ENCODE measurements at places on chromosomes 6 and 20.

DNA sequence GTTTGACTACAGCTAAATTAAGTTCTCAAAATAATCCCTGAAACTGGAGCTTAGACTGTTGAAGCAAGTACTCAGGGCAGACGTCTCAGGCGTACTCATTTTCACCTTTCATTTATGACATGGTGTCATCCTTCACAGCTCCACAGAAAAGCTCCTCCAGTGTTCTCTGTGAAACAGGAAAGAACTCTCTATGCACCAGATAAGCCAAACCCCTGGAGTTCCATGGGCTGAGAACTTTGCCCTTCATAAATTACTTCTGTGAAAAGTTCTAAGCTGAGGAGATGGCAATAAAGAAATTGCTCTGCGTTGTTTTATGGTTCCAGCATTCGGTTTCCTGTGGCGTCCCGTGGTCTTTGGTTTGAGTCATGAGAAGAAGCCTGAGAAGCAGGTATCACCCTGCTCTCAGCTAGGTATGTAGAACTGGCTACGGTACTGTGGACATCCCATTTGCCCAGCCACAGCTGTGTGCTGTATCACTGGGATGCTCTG is 20.2 kb upstream of the RREB1 start:
- DNase-seq = no peak

GRCh38 chr6:40210628-40211056 is 276.4 kb upstream of the MOCS1 start:
- no peak for DNase-seq

- DNase-seq = no peak
These were observed 119.7 kb downstream of the ADGRG6 start for GRCh38 chr6:142421285-142422117.

- no peak for DNase-seq
These were observed 1.7 kb downstream of the FAM184A start for GRCh38 chr6:119076576-119077390.

GRCh38 chr6:159012201-159012600 is 12.2 kb upstream of the RSPH3 start:
- DNase-seq = no peak

- no peak for DNase-seq
These were observed 148.2 kb downstream of the TRMT11 start for GRCh38 chr6:126134491-126134890.

GRCh38 chr6:111566873-111567517 is 38.7 kb downstream of the TRAF3IP2 start:
- DNase-seq = peak; percentile 58

- no peak for DNase-seq
These were observed 17.0 kb downstream of the NCR2 start for GRCh38 chr6:41352396-41352795.

- DNase-seq = peak; percentile 89
These were observed 567 bp upstream of the SLC18B1 start for GRCh38 chr6:132798869-132799538.

DNA sequence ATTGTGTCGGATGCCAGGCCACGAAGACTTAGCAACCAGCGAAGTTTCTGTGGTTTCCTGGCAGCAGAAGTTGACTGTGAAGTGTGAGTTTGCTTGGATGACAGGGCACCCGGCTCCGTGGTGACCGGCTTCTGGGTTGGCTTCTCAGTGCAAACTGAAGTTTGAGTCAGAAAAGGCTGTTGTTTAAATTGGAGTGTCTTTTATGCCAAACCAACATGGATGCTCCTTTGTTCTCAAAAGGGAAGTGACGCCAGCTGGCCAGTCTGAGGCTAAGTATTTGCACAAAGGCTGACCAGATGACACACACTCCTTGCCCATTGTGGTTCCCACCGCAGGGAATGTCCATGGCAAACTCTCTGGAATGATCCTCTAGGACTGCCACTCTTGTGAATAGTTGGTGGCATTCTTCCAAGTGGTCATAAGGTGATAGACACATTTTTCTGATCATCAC is 164.8 kb upstream of the QKI start:
- peak; percentile 67 for DNase-seq

GRCh38 chr6:79403563-79403962 is 133.7 kb downstream of the LCA5 start:
- no peak for DNase-seq

- peak; percentile 15 for DNase-seq
These were observed 3.3 kb downstream of the RNF144B start for GRCh38 chr6:18390476-18390875.

DNA sequence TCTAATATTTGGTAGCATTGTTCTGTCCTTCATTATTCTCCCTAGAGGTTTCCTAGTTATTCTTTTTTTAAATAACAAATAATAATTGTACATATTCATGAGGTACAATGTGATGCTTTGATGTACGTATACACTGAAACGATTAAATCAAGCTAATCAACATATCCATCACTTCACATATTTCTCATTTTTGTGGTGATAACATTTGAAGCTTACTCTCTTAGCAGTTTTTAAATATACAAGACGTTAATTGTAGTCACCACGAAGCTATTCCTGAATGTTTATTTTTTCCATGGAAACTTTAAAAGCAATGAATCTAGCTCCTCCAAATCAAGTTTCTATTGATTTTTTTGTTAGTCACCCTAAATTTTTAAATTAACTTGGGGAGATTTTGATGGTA is 116.5 kb upstream of the PRND start:
- DNase-seq = no peak

DNA sequence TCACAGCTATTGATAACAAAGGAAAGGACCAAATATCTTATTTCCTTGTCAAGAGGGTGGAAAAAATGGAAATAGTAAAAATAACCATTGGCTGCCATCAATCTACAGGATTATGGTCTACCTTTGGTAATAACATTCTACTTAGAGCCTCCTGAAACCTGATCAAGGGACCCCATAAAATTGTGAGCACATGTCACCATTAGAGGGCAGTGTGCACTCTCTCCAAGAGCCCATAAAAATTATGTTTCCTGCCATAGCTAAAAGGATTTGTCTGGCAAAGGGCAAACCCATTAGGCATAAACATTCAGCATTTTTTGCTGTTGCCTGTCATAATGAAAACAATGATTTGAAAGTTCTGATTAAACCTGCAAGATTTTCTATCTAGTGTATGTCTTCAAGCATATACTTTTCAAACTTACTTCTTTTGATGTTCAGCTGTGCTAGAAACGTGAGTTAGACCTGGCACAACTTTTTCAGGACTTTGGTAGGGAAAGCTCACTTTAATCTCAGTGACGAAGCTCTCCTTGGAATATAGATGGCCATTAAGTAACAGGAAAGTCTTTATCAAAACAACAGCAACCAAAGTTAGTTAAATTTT is 120.7 kb upstream of the ZFP64 start:
- peak; percentile 68 for DNase-seq

DNA sequence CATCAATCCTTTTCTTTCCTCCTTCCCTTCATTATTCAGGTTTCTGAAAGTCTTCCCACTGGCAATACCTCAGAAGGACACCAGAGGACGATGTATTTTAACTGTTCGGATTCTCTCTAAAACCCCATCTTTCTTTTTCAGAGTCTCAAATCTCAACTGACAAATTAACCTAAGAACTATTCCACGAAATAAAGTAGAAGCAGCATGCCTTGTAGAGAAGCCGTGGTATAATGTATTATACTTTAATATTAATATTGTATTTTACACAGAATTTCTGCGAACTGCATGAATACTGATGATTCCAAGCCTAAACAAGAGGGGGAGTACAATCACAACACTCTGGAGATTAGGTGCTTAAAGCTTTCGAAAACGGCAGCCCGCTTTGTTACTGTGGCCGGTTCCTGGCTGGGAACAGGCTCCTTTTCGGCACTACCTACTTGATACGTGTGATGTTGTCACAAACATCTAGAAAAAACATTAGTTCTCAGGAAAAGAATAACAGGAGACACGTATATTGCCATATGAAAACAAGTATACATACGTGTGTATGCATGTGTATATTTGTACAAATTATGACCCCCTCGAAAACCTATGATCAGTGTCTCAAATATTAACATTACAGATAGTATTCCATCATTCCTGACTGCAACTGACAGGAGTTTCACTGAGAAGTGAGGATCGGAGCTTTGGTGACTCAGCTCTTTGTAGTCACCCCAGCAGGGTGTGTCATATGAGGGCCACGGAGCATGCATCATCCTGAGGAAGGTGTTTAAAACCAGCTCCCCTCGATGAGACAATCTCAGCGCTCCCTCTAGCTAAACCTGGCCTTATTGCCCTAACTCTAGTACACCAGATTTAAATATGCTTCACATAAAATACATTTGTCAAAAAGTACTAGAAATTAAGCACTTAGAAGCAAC is 319.7 kb upstream of the TCF21 start:
- peak; percentile 48 for DNase-seq

DNA sequence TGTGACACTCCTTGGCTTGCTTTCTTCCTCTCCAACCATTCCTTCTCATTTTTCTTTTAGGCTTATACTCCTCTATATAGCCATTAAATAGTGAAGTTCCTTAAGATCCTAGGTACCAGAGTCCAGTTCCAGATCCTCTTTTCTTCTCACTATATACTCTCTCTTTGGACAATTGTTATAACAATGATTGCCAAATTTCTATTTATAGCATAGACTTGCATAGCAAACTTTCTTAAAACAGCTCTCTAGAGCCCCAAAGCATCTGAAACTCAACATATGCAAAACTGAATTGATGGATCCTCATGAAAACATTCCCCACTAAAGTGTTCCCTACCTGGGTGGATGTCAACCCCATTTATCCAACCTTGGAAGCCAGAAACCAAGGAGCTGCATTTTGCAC is 13.4 kb downstream of the PHIP start:
- DNase-seq = no peak

GRCh38 chr20:1830240-1830639 is 65.0 kb upstream of the SIRPA start:
- no peak for DNase-seq

DNA sequence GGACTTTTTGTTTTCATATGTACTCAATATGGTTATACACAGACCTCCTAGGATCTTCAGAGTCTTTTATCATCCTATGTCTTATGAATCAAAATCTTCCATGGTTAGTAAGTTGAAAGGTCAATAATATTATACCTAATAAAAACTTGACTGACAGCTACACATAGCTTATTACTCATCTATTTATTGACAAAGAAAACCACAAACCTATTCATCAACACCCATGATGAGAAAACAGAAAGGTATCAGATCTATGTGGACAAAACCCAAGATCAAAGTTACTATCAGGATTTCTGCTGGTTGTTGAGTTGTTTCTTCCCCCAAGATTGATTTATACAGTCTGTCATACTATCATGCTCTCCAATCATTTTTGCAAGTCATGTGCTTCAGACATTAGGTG is 460.1 kb upstream of the MANEA start:
- DNase-seq = no peak

DNA sequence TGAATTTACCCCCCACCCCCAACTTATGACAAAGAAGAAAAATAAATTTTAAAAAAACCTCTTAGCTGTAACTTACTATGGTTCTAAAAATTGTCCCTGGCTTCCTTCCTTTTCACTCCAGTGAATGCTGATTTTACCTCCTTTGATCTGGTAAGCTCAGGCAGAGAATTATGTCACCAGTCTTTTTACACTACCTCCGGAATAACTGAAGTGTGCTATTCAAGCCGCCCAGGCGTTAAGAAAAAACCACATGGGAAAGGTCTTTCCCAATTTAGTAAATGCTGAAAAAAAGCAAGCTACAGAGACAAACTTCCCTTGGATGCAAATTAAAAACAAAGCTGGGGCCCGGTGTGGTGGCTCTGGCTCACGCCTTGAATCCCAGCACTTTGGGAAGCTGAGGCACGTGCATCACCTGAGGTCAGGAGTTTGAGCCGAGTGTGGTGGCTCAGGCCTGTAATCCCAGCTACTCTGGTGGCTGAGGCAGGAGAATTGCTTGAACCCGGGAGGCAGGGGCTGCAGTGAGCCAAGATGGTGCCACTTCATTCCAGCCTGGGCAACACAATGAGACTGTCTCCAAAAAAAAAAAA is 12.4 kb downstream of the SNX5 start:
- DNase-seq = no peak

- DNase-seq = no peak
These were observed 3.4 kb downstream of the TFAP2B start for GRCh38 chr6:50822078-50822476.

DNA sequence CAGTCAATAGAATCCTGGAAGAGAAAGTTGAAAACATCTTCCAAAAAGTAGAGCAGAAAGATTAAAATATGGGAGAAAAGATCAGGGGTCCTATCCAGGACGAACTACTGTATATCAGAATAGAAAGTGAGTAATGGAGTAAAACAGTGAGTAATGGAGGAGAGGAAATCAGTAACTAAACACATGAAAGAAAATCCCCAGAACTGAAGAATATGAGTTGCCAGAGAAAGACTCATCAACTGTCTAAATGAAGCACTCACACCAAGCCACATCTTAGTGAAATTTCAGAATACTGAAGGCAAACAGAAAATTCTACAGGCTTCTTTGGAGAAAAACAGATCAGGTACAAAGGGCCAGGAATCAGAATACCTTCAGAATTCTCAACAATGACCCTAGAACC is 14.9 kb downstream of the IL17A start:
- DNase-seq = no peak

- no peak for DNase-seq
These were observed 152.6 kb upstream of the EXOC2 start for GRCh38 chr6:845566-845965.

GRCh38 chr6:168060521-168060931 is 18.5 kb downstream of the FRMD1 start:
- no peak for DNase-seq

GRCh38 chr20:2337142-2337541 is 41.3 kb downstream of the TGM3 start:
- DNase-seq = no peak

DNA sequence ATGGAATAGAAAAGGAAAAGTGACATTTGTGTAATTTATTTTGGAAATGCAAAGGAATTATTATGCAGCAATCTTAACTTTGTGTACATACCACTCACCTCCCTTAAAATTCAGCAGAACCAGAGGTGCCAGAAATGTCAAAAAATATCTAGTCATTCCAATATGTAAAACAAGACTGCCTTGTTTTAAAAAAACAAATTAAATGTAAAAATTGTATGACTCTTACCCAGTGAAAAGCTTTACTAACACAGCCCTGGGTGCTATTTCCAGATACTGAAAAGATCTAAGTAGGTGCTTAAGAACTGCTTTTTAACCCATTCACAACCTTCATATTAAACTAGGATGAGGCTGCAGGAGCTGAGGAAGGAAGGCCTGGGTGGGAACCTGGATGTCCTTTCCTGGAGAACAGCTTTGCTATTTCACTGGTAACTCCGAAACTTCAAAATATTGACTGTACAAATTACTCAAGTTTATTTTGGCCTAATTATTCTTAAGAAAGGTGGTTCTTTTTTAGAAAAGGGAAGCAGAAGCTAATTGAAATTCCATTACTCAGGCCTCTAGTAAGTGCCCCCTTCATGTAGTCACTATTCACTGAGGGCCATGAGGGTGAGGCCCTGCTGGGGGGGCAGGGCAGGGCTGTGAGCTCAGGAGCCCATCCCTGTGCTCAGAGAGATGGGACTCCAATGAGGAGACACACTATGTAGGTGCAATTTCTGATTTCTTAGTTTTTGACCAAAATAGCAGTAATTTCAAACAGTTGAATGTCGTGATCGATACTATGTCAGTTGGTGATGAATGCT is 139.6 kb downstream of the MAP3K4 start:
- no peak for DNase-seq

DNA sequence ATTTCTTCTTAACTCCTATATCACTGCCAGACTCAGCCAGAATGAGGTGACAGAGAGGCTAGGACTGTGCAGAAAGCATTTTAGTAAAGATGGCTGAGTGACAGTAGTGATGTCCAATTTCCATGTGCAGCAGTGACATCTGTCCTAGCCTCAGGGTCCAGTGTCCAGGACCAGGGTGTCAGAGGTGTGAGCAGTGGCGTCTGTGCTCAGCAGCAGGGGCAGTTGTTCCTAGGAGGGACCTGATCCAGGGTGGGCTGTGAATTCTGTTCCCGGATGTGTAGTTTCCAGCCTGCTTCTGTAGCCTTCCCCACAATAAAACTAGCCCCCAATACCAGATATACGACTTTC is 6.0 kb downstream of the HLA-B start:
- no peak for DNase-seq

All from hematopoietic multipotent progenitor cell treated with erythropoietin and hydrocortisone succinate and interleukin-3 and kit ligand, for 4 days (in vitro differentiated cells).